ENCODE measurements at places on chromosomes 4 and X. TPM values are rescaled to one million over a fixed set of nuclear protein-coding genes. Genes with fewer than 3 reads are reported as not detected.

MAGEE2 gene
- not detected for total RNA-seq

SULT1B1 gene
- not detected for total RNA-seq

ZNF41 gene
- total RNA-seq = 4.4 TPM

NXT2 gene
- 11.0 TPM for total RNA-seq

FAM236A gene
- total RNA-seq = not detected

GSX2 gene
- not detected for total RNA-seq

SPOCK3 gene
- 0.10 TPM for total RNA-seq

MAB21L2 gene
- total RNA-seq = not detected

HSFX1 gene
- total RNA-seq = 0.31 TPM

RRH gene
- 0.06 TPM for total RNA-seq

TDO2 gene
- total RNA-seq = 1.0 TPM

TMPRSS11B gene
- total RNA-seq = not detected

Data from A549 treated with DMSO at 1 μM for 4 hours (cell line).